Stomach (tissue), 19 donors: ENCODE measurements at places on chromosomes 3 and 15. TPM values are rescaled to one million over a fixed set of nuclear protein-coding genes. Genes with fewer than 3 reads are reported as not detected.

GRCh38 chr3:173258697-173259096 lies 117.7 kb upstream of the SPATA16 start:
- no peak for DNase-seq

GRCh38 chr3:24722087-24722486 lies 227.4 kb upstream of the THRB start:
- DNase-seq = no peak

GRCh38 chr15:100030586-100031229 lies 297.5 kb upstream of the LYSMD4 start:
- DNase-seq = no peak

RYK gene
- total RNA-seq = 41.1 TPM

ASB14 gene
- not detected for total RNA-seq

- no peak for DNase-seq
Observed at GRCh38 chr3:151751161-151751560, 17.4 kb downstream of the AADACL2 start.

- peak; percentile 93 for DNase-seq
Observed at GRCh38 chr3:32947789-32948238, 3.6 kb upstream of the CCR4 start.

THAP10 gene
- 2.4 TPM for total RNA-seq

DNA sequence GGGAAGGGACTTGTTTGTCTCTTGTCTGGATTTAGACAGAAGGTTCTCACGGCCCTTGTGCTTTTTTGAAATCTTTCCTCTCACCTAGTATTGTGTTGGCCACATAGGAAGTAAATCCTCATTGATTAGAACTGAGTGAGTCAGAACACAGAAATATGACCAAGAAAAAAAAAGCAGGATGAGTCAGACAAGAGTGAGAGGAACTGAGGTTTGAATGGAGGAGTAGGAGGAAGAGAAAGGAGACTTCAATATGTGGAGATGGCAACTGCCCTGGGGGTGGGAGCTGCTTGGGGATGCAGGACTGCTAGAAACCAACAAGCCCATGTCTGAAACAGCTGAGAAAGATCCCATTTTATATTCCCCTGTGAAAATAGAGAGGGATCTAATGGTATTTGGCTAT lies 194.1 kb upstream of the ZBTB20 start:
- no peak for DNase-seq

GRCh38 chr3:38554127-38554827 lies 58.1 kb downstream of the EXOG start:
- no peak for DNase-seq

PRTG gene
- total RNA-seq = 0.72 TPM

DNA sequence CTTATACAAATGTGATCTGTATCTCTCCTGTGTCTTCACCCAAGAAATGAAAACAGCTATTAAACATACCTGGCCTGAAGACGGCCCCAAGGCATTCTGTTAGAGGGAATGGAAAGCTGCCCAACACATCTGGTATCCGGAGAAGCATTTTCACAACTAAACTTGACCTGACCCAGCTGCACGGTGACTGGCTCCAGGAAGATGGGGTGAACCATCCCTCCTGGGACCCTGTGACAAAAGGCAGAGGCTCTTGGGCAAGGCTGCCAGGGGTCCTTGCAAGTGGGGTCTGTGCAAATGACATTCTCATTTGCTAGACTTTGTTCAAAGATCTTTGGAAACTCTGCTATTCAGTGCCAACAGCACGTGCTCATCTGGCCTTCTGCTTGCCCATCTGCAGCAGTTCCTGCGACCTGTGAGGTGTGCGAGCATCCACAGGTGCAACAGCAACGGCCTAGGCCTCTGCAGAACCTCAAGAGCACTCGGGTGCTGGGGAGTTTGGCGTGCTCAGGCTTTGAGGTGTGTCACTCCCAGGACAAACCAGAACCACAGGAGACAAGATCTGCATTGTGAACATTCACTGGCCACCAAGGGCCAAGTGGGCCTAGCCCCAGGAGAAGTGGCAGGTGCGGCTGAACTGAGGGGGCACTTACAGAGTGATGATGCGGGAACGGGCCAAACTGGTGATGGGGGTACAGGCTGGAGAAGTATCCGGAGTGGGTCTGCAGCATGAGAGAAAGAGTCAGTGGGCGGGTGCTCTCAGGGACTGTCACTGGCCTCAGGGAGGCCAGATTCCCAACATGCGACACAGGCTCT lies 71.8 kb downstream of the SENP2 start:
- DNase-seq = no peak

- no peak for DNase-seq
Observed at GRCh38 chr3:11203961-11204360, 49.7 kb downstream of the HRH1 start.

DNA sequence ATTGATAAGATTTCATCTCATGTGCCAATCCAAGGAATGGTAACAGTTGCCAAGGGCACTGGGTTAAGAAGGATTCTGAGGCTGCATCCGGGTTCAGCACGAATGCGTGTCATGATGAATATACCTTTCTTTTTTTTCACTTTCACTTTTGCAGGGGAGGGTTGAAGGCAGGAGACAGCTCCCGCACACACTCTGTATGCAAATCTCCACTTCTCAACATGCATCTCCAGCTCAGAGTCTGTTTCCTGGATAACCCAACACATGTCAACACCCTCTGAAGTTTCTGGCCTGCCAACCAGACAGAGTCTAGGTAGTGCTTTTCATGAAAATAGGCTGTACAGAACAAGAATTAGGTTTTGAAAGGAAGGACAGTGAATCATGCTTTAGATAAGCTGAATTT lies 21.6 kb downstream of the B4GALT4 start:
- DNase-seq = no peak

PLSCR5 gene
- not detected for total RNA-seq

DNA sequence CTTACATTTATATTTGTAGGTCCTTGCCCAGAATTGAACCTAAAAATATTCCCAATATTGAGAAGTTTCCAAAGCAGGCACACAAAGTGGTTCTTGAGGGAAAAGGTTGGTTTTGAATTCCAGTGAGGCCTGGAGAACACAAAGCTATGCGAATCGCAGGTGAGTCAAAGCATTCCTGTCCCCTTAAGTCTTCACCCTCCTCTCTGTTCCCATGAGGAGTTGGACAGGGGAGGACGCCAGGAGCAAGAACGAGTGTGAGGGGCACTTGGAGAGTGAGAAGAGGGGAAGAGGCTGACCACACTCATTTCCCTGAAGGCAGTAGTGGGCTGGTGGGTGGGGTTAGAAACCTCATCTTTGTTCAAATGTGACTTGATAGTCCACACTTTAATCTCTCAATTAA lies 185.8 kb upstream of the EOMES start:
- DNase-seq = no peak

DNA sequence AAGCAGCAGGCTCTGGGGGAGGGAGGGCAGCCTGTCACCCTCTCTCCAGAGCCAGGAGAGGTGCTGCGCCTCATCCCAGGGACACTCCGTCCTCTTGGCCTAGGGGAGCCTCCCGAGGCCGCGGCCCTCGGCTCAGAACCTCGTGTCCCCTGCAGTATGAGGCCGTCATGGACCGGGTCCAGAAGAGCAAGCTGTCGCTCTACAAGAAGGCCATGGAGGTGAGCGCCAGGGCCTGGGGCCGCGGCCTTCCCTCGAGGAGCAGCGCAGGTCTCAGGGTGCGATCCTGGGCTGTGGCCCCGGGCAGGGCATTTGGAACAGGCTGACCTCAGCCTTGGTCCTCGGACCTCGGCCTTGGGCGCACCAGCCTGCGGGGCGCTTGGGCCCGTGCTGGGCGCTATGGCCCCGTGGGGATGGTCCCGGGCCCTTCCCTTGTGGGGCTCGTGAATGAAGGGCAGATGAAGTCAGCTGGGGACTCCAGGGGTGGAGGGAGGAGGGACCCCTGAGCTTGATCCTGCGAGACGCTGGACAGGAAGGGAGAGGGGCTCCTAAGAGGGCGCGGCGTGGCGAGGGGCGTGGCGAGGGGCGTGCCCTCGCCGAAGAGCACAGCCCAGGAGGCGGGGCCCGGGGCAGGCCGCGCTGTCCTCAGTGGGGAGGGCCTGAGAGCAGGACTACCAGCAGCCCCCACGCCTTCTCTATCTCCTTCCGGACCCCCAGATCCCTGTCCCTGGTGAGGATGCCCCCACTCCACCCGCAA lies 32.9 kb downstream of the PSTPIP1 start:
- DNase-seq = peak; percentile 72

GLDN gene
- 2.0 TPM for total RNA-seq

GRCh38 chr15:67827562-67828277 lies 2.4 kb downstream of the SKOR1 start:
- peak; percentile 27 for DNase-seq

- no peak for DNase-seq
Observed at GRCh38 chr3:14518432-14518802, 21.7 kb downstream of the GRIP2 start.

DNA sequence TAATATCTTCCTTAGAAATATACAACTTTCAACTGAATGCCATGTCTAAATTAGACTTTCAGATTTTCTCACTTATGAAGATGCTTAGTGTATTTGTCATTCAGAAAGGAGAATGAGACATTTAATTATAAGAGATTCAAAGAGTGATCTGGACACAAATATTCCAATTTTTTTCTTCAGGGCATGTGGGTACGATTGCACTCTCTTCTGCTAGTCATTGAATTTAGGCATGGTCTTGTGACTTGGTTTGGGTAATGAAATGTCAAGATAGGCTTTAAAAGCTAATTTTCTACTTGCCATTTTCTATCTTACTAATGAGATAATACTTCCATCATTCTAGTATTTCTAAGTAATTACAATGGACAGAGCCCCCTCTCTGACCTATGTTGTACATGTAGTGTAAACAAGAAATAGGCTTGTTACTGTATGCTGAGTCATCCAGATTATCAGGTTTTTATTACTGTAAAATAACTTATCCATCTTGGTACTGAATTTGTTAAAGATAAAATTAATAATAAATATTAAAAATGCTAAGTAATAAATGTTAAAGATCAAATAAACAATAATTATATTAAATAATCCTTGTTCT lies 770.8 kb upstream of the BCHE start:
- no peak for DNase-seq

MAGEL2 gene
- total RNA-seq = 1.4 TPM

DNA sequence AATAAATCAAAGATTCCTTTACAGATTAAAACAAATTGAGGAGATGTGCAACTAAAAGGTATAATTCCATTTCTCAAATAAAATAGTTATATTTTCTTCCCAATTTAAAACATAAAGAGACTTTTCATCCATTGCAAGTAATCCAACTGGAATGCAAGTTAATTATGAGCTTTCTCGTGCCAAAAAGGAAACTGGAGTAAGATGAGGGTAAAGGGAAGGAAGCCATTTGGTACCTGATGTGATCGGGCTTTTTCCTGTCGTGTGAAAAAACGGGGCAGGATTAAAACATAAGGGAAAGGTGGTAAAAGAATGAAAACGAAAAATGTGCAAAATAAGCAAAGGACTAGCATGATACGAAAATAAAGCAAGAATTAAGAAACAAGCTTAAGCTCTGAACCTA lies 41.8 kb upstream of the XXYLT1 start:
- no peak for DNase-seq

HRG gene
- not detected for total RNA-seq

CCR8 gene
- not detected for total RNA-seq

DNA sequence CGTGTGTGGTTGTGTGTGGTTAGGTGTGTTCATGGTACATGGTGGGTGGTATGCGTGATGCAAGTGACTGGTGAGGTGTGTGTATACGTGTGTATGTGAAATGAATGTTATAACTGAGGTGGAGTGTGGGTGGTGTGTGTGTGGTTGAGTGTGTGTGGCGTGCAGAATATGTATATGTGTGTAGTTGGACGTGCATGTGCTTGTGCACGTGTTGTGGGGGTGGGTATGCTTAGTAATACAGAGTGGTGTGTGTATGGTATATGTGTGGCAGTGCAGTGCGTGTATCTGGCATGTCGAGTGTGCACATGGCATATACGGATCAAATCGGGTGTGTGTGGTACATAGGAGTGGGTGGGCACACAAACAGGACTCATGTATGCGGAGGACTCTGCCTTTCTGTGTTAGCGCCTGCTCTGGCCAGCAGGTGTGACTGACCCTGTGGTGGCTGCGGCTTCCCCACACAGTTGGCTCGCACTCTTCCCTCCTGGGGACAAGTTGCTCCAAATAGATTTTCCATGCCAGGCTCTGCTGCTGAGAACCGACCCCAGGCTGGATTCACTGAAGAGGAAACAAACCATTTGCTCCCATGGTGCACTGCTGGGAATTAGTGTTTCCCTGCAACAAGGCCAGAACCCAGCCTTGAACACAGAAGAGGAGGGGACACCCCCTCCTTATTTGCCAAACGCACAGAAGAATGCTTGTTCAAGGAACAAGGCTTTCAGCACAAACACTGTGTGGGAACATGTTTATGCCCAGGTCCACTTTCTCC lies 1.2 kb upstream of the C3orf70 start:
- peak; percentile 52 for DNase-seq

MITF gene
- 22.7 TPM for total RNA-seq

C3orf22 gene
- not detected for total RNA-seq

DNA sequence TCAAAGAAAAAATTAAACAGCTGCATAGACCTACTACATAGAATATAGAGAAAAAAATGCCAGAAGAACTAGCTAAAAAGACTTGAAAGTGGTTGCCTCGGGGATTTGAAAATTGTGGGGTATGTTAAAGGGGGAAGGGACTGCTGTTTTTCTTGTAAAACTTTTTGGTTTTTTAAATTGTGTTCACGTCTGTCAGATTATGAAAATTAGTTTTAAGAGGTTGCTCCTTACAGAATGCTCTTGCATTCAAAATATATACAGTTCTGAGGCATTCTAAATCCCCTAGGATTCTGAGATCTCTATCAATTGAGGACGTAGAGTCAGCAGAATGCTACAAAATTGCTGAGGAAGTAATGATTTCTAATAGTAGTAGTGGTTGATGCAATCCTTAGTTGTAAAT lies 28.6 kb downstream of the PIAS1 start:
- no peak for DNase-seq

HAPLN3 gene
- 7.7 TPM for total RNA-seq

- DNase-seq = no peak
Observed at GRCh38 chr3:44060164-44060563, 181.5 kb upstream of the TOPAZ1 start.

- DNase-seq = no peak
Observed at GRCh38 chr3:162558016-162558415, 1061.4 kb downstream of the OTOL1 start.

PAQR5 gene
- total RNA-seq = 4.6 TPM

DNA sequence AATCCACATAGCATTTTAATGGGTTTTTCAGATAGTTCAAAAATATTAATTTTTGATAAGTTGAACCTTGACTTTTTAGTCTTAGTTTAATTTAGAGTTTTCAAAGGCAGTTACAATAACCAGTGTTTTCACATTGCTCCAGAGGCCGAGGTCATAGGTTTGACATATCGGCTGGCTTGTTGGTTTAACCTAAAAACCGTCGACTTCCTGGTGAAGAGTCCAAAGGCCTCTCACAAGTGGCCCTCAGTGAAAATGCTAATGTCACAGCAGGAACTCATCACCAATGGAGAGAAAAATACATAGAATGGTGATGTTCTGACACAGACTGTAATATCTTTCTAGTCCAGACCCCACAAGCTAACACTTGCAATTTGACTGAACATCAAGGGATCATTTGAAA lies 642.3 kb downstream of the PLOD2 start:
- DNase-seq = no peak

GRCh38 chr3:23455084-23455483 lies 252.0 kb downstream of the UBE2E2 start:
- DNase-seq = no peak
